ENCODE measurements at places on chromosomes 3 and 15.

DNA sequence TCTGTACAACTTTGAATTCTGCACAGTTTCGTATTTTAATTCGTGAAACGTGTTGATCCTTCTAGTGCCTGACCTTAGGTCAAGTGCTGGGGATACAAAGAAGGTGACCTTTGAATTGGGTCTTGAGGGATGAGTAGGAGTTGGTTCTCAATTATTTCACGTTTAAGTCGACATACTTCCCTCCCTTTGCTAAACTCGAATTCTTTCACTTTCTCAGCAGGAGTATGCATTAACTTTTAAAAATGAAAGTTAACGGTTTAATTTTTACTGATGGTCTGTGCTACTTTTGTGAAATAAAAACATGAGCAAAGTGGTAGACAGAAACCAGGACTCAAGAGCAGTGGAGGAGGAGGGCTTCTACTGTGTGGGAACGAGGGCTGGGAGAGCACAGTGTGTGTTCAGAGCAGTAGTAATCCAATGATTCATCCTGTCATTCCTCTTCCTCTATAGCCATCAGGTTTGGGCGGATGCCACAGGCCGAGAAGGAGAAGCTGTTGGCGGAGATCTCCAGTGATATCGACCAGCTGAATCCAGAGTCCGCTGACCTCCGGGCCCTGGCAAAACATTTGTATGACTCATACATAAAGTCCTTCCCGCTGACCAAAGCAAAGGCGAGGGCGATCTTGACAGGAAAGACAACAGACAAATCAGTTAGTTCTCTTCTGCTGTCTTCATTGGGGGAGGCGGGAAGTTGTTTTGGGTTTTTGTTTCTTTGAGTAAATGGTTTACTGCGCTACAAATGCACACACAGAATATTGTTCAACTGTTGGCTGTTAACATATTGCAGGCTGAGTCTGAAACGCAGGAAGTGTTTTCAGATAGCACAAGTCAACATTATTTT is 78.6 kb upstream of the TSEN2 start:
- no peak for DNase-seq

DNA sequence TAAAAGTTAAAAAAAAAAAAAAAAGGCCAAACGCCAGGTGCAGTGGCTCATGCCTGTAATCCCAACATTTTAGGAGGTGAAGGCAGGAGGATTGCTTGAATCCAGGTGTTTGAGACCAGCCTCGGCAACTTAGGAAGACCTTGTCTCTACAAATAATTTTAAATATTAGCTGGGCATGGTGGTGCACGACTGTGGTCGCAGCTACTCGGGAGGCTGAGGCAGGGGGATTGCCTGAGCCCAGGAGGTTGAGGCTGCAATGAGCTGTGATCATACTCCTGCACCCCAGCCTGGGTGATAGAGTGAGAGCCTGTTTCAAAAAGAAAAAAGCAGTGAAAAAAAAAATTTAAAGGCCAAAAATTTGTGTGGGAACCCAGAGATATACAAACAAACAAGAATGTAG is 2.7 kb upstream of the DLEC1 start:
- no peak for DNase-seq

- no peak for DNase-seq
Observed at GRCh38 chr3:47491186-47491585, 15.4 kb upstream of the SCAP start.

DNA sequence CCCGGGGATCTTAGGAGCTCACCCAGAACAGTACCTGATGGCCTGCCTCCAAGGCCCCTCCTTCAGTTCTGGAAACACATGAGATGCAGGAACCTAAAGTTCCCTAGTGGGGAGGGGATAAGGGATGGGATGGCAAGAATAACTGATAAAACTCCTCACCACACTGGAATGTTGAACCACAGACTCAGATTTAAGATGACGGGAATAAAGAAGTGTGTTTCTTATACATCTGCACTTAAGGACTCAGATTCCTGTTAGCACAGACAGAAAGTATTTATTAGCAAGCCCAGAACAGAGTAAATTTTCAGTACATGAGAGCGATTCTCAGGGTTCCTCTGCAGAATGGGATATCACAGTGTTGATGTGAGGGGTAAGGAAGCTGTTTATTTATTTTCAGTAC is 245.2 kb downstream of the TLE3 start:
- DNase-seq = no peak

DNA sequence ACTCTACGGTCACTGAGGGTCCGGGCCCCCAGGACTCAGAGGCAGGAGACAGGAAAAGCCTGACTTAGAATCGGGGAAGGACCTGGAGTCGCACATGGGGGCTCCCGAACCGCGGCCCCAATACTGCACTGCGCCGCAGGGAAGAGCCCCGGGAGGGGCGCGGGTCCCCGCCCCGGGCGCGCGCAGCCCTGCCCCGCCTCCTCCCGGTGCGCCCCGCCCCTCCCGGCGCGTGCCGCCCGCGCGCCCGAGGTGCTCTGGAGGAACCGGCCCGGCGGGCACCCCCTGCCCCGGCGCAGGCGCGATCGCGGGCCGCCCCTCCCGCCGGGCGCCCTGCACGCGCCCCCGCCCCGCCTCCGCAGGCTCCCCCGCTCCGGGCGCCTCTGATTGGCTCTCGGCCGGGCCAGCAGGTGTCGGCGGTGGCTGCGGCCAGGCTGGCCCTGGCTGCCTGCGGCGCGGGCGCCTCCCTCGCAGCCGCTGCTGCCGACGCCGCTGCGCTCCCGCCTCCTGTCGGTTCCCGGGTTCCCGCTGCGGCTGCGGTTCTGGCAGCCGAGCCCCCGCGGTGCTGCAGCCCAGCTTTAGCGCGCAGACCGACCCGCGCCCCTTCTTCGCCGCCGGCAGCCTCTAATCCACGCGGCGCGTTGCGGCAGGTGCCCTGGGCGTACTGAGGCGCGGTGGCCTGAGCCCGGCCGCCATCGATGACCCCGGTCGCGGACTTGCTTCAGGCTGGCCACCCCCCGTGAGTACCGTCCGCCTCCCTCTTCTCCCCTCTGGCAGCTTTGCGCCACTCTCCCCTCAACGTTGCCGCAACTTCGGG is at the start of gene MYRIP:
Gene MYRIP, plus strand, starts transcription at position 429 of the 814 bp plus-strand sequence. CDS start 91,208 bp downstream, outside the sequence.
- DNase-seq = no peak

GRCh38 chr15:26157081-26157480 is 294.0 kb upstream of the ATP10A start:
- no peak for DNase-seq

DNA sequence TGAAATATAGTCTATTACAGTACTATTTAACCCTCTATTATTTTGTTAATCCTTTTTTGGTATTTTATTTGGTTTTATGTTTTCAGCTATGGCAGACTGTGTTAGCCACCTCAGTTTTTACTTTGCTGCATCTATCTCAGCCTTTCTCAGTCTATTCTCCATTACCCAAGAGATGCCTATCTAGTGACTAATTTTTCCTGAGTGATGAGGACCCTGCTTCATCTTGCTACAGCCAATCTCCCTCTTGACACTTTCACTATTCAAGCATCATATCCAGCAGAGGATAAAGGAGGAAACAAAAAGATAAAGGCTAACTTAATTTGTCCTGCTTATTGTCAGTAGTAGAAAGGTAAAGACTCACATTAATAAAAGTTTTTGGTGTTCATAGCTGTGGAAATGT is 141.8 kb upstream of the NECTIN3 start:
- DNase-seq = no peak

- no peak for DNase-seq
Observed at GRCh38 chr3:111311126-111311525, 230.9 kb upstream of the CD96 start.

GRCh38 chr3:89098173-89098572 is 9.2 kb upstream of the EPHA3 start:
- no peak for DNase-seq

DNA sequence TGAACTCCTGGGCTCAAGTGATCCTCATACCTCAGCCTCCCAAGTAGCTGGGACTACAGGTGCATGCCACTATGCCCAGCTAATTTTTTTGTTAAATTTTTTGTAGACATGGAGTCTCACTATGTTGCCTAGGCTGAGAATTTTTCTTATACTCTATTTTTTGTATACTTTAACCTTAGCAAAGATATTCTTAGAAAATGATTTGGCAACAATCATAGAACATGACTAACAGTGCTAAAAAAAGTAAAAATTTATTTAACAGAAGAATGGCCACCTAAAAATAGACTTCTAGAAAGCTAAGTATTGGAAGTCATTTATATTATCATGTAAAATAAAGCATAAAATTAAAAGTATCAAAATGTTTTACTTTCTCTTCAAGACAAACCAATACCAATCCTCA is 322.3 kb downstream of the PLCL2 start:
- no peak for DNase-seq

DNA sequence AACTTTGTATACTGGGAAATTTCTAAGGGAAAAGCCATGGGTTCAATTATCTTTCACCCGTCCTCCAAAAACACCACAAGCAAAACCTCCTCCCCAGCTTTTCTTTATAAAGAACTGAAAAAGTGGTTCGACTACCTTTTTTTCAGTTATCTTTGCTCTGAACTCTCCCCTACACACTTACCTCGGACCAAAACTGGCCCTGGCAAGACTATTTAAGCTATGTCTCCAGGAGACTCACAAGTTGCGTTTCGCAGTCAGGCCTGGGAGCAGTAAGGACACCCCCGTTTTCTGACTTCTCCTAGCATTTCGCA is 645 bp downstream of the COPS2 start:
- DNase-seq = no peak

- no peak for DNase-seq
Observed at GRCh38 chr15:68325726-68326125, 48.2 kb downstream of the FEM1B start.

GRCh38 chr3:31232055-31233025 is 300.4 kb upstream of the STT3B start:
- no peak for DNase-seq
